ENCODE measurements at places on chromosomes 6 and 20.
A peak's percentile ranks its signal among the peaks of the same experiment; 100 is the strongest.

DNA sequence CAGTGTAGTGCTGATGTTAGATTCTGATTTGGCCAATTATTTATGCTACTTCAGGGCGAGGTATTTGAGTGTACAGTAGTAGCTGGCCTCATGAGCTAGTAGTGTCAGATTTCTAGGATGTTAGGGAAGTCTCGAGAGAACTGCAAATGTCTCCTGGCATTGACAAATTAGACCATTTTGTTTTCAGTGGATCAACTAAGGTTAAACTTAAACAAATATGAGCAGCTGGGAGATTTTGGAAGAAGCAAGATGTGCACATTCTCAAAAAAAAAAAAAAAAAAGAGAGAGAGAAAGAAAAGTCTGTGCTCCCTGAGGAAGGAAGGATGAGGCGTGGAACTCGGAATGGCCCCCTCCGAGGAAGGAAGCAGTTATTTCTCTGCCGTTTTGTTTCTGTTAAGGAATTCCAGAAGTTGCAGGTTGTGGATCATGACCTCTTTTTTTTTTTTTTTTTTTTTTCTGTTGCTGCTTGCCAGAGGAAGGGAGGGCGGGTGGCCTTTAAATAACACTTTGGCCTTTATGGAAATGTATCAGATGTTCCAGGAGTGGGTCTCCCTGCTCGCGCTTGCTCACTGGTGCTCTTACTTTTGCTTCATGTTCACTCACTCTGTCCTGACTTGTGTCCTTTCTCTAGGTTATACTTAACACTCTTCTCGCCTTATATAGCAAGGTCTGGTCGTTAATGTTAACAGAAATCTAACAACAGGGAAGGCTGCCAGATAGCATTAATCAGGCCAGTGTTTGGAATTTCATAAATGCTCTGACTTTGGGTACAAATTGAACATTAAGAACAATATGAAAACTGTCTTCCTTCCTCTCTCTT is 124.4 kb downstream of the TCP11 start:
- DNase-seq = peak; percentile 42

DNA sequence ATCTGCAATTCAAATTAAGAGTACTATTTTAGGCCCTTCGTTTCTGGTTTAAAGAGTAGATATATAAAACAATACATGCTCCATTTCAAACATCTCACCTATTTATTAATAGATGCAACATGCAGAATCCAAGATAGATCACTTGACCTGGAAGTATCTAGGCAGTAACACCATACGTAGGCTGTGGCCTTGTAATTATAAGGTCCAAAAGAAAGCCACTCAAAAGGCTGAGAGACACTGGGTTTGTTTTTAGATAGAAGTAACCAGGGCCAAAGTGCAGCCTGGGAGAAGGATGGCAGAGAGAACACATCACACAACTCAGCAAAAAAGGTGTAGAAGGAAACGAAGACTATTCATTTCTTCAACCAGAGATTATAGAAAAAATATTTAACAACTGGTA is 8.4 kb upstream of the GFOD1 start:
- DNase-seq = no peak

DNA sequence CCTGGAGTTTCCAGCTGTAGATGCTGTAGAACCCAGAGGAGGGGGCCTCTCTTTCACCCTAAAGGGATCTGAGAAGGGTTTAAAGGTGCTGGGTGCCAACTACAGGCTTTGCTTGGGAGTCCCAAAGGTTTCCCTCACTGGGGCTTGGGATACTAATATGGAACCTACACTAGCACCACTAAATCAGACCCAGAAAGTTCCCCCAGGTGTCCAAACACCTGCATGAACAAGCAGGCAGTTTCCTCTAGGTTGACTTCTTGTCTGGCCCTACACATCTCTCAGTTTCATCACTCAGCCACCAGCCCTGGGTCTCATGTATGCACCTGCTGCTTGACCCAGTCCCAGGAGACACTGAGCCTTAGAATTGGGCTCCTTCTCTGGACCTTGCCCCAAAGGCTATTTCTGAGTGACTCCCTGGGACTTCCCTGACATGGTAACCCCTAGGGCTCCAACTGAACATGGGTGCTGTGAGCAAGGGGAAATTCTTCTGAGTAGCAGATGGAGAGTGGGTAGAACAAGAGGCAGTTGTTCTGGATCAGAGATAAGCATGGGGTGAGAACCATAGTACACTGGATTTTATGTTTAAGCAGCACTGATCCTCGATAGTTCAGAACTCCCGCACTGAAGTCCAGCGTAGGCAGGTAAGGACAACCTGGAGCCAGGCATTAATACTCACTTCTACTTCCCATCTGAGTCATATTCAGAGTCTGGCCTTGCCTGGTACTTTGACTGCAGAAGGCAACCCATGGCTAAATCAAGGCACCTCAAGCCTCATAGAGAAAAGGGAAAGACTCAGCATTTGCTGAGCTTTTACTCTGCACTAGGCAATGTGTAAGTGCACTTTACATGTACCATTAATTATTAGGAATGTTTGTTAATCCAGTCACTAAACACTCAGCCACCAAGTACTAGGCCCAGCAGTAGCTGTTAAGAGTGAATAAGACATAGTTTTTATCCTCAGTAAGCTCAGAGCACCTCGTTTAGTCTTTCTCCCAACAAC is 16.8 kb downstream of the BCL2L1 start:
- no peak for DNase-seq

GRCh38 chr6:73409395-73409794 is 14.8 kb downstream of the DDX43 start:
- DNase-seq = no peak

DNA sequence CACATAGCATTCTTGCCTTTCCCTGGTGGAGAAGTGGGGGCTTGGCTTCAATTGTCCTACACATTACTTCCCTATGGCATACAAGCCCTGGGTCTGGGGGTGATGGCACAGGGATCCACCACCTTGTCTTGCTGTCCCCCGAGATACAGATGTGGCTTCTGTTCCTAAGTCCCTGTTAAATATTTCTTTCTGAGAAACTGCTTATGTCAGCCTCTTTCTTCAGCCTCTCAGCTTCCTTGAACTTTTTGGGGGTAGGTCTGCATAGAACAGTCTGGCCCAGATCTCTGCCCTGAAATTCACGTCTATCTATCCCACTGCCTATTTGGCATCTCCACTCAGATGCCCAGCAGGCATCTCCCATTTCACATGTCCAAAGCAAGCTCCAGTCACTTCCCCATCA is 177.4 kb downstream of the SCP2D1 start:
- DNase-seq = no peak

GRCh38 chr6:16821834-16822264 is 60.6 kb upstream of the ATXN1 start:
- no peak for DNase-seq

- DNase-seq = no peak
Measured at GRCh38 chr6:89045011-89045387, 35.6 kb upstream of the PNRC1 start.

- no peak for DNase-seq
Measured at GRCh38 chr20:34468951-34469350, 47.3 kb upstream of the DYNLRB1 start.

DNA sequence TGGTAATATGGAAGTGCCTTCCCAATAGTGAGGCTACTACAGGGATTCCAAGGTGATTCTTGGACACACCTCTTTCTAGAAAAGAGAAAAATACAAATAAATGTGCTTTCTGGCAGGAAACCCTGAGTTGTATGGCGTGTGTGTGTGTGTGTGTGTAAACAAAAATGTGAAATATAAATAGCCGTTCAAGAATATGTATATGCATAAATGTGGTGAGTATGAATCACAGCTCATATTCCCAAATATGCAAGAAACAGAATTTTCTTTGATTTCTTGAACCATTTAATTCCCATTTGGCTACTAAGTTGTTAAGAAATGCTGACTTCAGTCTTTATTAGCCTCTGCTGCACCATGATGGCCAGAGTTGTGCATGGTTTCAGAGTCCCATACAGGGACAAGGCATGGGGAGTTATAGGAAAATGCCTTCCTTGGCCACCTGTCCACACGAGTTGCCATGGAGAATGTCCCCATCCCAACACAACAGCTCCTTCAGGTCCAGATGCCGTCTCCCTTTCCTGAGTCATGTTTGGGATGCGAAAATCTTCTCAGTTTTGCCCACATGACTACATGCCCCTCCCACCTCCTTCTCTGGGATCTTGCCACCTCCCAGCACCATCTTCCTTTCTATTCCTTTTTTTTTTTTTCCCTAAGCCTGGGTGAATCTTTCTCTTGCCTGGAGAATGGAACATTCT is 312.4 kb upstream of the ECI2 start:
- DNase-seq = no peak

GRCh38 chr20:38581013-38581412 is at the start of gene ADIG:
ADIG (plus strand) TSS chr20:38581197; CDS start chr20:38581251, 54 bp downstream.
- no peak for DNase-seq

DNA sequence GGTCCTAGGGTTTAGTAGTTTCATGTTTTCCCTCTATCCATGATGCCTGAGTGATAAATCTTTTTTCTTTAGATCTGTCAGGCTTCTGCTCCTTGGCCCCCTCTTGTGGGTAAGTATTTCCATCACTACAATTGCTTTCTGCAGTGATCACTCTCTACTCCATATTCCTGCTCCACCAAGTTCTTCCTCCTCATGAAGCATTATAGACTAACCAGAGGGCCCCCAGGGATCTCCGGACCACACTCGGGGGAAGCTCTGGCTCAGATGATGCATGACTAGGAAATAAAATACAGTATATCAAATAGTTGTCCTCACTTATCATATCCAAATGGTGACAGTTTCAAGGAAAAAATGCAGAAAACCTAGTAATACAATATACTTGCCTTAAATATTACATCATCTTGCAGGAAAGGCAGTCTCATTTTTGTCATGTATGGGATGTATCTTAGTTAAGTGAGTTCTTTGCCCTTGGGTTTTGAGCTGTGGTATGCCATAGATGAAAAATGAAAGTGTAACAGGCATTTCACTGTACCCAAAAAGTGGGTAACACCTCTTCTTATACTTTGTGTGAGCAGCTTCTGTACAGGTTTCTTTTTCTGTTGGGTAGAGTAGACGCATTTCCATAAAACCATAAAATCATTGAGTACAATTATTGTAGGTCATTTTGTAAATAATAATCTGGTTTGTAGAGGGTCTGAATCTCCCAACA is 200.9 kb upstream of the EYA4 start:
- no peak for DNase-seq

GRCh38 chr6:169048865-169049205 is 204.8 kb downstream of the THBS2 start:
- DNase-seq = no peak

DNA sequence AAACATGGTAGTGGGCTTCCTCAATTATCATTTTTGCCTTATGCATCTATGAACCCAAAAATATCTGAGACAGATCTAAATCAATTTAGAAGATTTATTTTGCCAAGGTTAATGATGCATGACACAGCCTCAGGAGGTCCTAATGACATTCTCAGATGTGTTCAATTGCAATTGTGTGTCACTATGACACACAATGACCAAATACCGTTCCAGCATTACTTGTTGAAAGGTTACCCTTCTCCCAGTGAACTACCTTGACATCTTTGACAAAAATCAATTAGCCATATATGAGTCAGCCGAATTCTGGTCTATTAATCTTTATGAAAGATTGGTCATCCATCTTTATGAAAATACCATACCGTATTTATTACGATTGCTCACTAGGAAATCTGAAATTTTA is 592.5 kb upstream of the GJE1 start:
- no peak for DNase-seq

DNA sequence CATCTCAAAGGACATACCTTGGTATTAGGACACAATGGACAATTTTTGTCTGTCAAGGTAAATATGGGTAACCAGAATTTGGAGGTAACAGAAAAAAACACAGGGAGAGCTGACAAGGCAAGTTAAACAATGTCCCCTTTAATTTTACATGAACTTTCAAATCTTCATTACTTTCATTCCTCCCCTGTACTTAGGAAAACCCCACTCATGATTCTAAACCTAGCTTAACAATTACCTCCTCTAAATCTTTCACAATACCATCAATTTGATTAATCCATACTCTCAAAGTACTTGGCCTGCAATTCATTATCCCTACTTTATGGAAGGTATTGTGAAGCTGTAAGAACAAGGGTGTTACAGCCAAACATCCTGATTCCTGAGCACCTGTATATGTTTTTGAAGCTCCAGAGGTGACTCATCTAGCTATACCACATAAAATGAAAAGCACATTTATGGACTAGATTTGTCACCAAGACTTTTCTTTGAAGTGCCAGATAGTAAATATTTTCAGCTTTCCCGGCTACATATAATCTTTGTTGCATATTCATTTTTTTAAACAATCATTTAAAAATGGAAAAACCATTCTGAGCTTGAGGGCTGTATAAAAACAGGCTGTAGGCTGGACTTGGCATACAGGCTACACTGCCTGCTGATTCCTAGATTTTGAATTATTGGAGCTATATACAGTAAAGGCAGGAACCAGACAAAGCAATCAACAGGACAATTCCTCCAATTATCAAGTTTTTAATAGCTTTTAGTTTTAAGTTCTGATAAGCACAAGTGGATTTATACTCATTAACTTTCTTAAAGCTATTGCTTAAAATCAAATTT is 22.9 kb downstream of the DEK start:
- no peak for DNase-seq

- no peak for DNase-seq
Measured at GRCh38 chr20:4813863-4814695, 92.4 kb downstream of the PRND start.

- no peak for DNase-seq
Measured at GRCh38 chr20:40159276-40159675, 529.8 kb downstream of the MAFB start.

Data from NCI-H2171 (cell line).